CD4-positive, CD25-positive, alpha-beta regulatory T cell (primary cell): ENCODE measurements at places on chromosomes 13 and 19. TPM values are rescaled to one million over a fixed set of nuclear protein-coding genes. Genes with fewer than 3 reads are reported as not detected.
A peak's percentile ranks its signal among the peaks of the same experiment; 100 is the strongest.

DNA sequence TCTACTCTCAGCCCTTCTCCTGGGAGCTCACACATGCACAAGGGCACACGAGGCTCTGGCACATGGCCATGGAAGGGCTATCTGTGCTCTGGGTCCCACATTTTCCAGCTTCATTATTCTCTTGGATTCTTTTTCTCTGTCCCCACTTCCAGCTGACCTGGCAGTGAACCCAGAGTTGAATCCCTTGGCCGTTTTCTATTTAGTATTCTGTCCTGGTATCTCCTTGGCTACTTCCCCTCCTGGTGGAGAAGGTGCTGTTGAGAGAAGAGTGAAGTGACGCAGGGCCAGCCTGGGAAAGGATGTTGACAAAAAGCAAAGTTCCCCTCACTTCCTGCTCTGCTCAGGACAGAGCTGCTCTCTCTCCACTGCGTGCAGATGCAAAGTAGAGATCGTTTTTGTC is 303.1 kb downstream of the IRS2 start:
- no peak overlapping the region for H3K4me3 ChIP-seq
- H3K36me3 ChIP-seq, result no peaks in the 10 kb centered on the region
- no peaks in the 10 kb centered on the region for H3K27me3 ChIP-seq

- peaks cover 26% of the 10 kb centered on the region for H3K4me1 ChIP-seq
- no peaks in the 10 kb centered on the region for H3K27me3 ChIP-seq
These were observed 9.5 kb downstream of the NKPD1 start for GRCh38 chr19:45151320-45151719.

DNA sequence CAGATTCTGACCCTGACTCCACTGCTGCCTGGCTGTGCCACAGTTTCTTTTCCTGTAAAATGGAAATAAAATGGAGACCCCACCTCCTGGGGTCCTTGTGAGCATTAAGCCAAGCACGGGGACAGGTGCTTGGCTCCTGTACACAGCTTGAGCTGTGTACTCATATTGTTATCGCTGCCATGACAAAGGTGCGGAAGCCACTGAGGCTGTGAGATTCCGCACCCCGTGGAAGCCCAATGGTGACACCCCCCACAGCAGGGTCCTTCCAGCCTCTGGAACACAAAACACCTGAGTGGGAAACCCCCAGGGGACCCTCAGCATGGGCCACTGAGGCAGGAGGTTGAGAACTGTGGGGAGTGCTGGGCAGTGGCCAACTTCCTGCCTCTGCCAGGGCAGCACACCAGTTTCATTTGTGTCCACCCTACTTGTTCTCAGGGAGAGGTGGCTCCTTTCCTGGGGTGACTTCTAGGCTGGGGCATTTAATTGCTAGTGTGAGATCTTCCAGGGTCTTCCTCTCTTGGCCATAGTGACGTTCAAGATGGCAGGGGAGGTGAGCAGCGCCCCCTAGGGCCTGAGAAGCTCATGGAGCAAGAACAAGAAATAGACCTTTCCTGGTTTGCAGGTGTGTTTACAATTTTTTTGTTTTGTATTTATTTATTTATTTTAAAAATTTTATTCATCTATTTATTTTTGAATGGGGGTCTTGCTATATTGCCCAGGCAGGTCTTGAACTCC is 5.4 kb upstream of the JSRP1 start:
- peaks cover 48% of the 10 kb centered on the region for H3K4me1 ChIP-seq
- H3K27me3 ChIP-seq, result no peaks in the 10 kb centered on the region
- no peak for DNase-seq
- H3K27ac ChIP-seq, result peak overlapping the region; percentile 23

The PSG3 gene
- total RNA-seq, result 0.42 TPM
